ENCODE measurements at places on chromosomes 5 and 9.

DNA sequence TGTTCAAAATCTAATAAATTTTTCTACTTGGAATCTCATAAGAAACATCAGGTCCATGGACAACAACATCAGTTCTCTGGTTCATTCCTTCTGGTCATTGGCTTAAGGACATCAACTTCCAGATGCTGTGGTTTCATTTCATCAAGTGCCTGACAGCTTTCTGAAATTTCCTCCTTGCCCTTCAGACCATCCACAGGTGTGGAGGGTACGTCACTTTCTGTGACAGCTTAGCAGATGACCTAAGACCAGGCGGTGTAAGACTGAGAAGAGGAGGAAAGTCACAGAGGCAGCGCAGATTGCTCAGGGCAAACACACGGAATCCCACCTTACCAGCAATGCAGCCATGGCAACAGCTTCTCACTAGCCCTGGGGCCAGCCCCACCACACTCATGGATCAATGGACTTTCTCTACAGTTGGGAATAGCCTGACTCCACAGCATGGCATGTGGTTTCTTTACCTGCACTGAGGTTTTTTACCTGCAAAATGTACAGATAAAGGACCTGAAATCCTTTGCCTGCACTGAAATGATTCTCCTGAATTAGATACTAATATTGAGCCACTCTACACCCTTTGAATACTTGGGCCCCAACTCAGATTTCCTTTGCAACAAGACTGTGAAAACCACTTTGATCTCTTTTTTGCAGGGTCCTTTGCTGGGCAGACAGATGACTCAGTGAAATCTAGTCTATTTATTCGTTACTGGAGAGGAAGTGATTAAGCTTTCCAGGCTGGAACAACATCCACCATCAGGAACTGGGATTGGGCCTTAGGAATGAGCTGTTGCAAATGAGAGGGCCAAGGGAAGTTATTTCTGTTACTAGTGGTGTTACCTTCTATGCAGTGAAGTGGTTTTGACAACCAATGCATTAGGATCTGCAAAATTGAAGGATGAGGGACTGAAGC is 26.9 kb downstream of the TICAM2 start:
- no peak for DNase-seq

DNA sequence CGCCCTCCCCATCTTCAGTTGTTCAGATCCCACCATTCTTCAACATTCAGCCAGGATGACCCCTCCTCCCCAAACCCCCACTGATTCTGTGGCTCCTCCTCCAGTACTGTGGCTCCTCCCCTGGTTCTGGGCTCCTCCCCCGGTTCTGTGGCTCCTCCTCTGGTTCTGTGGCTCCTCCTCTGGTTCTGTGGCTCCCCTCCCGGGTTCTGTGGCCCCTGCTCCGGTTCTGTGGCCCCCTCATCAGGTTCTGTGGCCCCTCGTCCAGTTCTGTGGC is 32.8 kb downstream of the C5orf15 start:
- DNase-seq, result no peak

GRCh38 chr5:33978306-33978705 is 6.2 kb downstream of the SLC45A2 start:
- DNase-seq, result no peak

- no peak for DNase-seq
These were observed 114.3 kb downstream of the SLC1A3 start for GRCh38 chr5:36720688-36721087.

DNA sequence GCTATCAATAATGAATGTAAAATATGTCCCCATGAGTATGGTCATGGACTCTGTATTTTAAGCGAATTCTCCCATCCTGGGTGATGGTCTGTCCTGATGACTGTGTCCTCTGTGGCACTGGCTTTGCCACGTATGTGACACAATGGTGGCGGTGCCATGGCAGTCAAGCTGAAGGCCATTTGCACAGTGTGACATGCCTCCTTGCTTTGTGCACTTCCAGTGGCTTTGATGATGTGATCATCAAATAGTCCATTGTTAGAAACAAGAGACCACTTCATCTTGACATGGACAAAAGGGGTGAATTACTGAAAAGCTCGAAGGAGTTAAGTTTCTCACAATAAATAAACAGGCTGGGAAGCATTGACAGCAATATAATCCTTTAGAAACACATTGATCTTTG is 31.0 kb upstream of the PRRC1 start:
- no peak for DNase-seq

- DNase-seq, result no peak
These were observed 534 bp downstream of the SRFBP1 start for GRCh38 chr5:121962347-121962670.

DNA sequence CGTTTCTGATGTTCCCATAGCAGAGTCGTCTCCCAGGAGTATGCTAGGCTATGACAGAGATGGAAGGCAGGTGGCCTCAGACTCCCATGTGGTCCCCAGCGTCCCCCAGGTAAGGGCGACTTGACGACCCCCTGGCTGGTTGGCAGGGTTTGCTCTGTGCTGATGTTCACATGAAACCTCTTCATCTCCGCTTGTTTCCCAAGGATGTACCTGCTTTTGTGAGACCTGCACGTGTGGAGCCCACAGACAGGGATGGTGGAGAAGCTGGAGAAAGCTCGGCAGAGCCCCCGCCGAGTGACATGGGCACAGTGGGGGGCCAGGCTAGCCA is 108.3 kb downstream of the WNK2 start:
- no peak for DNase-seq

DNA sequence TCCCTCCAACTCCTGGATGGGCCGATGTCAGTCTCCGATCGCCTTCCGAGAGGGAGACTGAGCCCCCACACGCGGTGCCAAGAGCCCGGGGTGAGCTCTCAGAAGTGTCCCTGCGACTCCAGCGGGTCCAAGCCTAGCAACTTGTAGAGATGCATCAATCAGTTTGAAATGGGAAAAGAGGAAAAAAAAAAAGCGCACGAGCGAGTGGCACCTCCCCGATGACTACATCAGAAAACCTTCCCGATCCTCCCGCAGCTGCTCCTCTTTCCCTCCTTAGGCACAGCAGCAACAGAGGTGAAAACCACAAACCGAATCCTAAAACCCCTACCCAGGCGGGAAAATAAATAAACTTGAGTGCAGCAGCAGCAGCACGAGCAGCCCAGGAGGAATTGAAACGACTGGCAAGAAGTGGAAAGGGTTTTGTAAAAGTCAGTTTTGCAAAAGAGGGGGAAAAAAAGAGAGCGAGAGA is 1.0 kb upstream of the EFNA5 start:
- DNase-seq, result no peak

- DNase-seq, result peak; percentile 69
These were observed 69.4 kb upstream of the DAB2IP start for GRCh38 chr9:121581786-121582600.

Measured in ecto neural progenitor cell (in vitro differentiated cells).